ENCODE measurements at places on chromosomes 3 and 15.
A peak's percentile ranks its signal among the peaks of the same experiment; 100 is the strongest.

DNA sequence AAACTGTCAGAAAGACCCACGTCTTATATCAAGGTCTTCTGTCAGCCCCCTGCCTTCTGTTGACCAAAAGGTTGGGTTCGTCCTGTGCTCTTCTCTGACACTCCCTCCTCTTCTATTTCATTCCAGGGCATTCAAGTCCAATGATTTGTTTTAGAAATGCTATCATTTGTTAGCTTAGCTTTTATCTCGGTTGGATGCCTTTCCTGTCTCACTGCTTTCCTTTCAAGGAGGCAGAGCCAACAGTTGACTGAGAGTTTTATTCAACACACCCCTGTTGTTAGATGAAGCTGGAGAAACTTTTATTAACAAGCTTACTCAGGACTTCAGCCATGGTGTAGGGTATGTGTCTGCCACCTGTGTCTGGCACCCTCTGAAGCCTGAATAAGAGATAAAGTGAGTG is 112.0 kb upstream of the SLC7A14 start:
- DNase-seq = peak; percentile 71

GRCh38 chr15:35519541-35520149 is 26.3 kb downstream of the DPH6 start:
- DNase-seq = peak; percentile 11

GRCh38 chr15:66897971-66898370 is 167.4 kb upstream of the SMAD3 start:
- no peak for DNase-seq

DNA sequence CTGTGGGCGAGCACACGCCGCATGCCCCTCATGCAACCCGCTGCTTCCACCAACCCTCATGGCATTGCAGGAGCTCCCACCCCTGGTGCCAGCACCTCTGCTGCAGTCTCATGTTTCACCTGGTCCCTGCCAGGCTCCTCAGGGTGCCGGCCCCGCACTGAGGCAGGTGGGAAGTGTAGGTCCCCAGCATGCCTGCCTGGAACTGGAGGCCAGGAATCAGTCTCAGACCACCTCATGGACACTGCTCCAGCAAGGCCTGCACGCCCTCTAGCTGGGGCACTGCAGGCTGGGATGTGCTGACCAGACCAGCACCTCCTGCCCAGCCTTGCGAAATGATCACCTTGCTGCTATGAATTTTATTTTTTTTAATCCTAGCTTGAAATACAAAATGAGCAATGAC is 39.1 kb downstream of the OCA2 start:
- no peak for DNase-seq

- DNase-seq = no peak
Observed at GRCh38 chr3:49248840-49249227, 28.2 kb downstream of the C3orf62 start.

DNA sequence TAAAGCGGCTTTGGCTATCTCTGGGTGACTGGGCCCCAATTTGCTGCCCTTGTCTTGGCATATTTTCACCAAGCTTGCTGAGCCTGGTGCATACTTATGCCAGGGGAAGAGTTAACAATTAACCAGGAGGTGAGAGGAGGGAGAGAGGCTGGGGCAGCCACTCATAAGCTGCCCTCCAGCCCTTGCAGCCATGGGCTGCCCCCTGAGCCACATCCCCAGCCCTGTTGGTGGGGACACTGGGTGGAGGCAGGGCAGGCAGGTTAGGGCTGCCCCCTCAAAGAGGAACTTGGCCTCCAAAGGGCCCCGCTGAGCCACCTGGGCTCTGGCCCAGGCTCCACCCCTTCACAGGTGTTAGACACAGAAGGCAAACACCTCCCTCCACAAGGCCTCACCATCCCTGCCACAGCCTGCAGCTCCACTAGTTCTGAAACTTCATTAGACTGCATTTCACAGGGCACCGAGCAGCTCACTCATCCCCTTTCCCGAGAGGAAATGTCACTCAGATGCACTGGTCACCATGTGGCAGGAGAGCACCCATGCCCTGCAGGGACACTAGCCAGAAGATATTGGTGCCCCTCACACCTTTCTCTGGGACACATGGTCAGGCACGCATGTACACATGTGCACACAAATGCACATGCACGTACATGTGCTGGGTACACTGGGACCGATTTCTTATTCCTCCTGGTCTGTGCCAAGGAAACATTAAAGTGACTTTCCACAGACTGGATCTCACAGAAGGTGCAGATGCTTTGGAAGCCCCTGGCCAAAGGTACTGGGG is 20.2 kb downstream of the AMOTL2 start:
- no peak for DNase-seq

All from DMS153 (cell line).